ENCODE measurements at places on chromosomes 4 and X. TPM values are rescaled to one million over a fixed set of nuclear protein-coding genes. Genes with fewer than 3 reads are reported as not detected.

Gene ERAS
- polyA plus RNA-seq, result not detected

GRCh38 chr4:7738458-7739076 is 201.1 kb downstream of the AFAP1 start:
- no peak for DNase-seq

GRCh38 chr4:54169176-54169575 is 59.9 kb upstream of the PDGFRA start:
- DNase-seq, result no peak

DNA sequence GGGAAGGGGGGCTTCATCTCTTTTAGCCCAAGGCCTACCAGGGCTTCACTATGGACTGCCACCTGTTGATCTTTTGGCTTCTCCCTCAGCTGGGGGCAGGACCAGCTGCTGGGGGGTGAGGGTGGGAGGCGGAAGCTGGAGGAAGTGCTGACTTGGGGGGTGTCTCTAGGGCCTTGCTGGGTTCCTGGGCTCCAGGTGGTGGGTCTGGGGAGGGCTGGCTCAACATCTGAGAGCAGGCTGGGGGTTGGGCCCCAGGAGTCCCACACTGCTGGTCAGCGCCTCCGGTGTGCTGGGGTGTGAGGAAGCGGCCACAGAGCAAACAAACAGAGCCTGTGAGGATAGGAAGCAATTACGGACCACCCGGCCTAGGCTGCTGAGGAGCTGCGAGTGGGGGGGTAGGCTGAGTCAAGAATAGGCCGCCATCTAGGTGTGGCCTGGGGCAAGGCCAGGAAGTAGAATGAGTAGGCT is 85.7 kb downstream of the EFNB1 start:
- no peak for DNase-seq

DNA sequence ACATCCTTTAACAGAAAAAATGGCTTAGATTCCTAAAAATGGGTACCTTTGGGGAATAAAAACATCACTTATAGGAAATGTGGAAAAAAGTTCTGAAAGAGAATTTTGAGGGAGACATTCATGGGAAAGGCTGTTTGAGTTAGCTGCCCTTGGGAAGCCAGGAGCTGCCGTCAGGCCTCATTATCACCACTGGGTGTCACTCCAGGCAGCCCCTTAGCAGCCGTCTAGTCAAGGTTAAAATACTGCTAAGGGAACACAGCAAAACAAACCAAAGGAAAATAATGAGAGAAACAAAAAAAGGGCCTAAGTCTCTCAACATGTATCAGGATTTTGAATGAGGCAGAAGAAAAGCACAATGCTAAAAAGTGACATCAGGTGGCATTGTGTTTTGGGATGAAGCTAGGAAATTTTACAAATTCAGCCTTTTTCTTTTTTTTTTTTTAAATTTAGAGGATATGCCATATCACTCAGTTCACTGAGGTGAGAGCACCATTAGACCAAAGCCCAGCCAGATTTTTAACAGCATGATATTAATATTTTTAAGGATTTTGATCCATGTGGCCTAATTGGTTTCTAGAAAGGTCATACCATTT is 235.3 kb downstream of the GPAT3 start:
- DNase-seq, result peak; percentile 50

Gene ENPP6
- 9.2 TPM for polyA plus RNA-seq

Measured in left kidney (tissue), 8 donors.